ENCODE measurements at places on chromosomes 13 and 19.

DNA sequence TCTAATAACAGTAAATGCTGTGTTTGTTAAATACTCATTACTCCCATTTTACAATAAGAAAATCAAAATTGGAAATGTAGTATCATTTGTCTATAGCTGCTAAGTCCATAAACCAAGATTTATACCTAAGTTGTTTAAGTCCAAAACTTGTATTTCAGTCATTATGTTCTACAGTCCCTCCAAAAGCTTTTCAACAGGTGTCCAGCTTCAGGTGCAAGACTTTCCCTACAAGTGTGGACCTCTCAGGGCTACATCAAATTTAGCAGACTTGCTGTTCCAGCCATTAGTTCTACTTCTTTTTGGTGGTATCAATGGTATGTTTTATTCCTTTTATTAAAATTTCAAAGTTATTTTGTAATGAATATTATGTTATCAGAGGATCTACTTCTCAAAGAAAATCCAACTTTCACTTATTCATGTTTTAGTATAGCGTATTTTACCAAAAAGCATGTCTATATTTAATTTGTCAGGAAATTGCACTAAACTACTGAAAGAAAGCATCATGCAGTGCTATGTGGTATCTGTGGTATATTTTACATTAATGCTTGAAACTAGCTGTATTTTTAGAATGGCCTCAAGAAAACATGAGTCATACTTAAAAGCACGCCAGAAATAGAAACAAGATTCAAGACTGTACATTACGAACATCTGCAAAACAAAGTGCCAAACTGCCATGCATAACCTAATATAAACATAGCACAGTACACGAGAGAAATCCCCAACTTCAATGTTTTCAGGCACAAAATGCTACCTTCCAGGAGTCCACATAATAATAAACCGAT lies 44.5 kb downstream of the VWA8 start:
- peak; percentile 88 for DNase-seq

GRCh38 chr19:52028780-52029123 lies 573 bp upstream of the ZNF614 start:
- DNase-seq: no peak

GRCh38 chr19:45528744-45529419 lies 21.6 kb downstream of the VASP start:
- no peak for DNase-seq

DNA sequence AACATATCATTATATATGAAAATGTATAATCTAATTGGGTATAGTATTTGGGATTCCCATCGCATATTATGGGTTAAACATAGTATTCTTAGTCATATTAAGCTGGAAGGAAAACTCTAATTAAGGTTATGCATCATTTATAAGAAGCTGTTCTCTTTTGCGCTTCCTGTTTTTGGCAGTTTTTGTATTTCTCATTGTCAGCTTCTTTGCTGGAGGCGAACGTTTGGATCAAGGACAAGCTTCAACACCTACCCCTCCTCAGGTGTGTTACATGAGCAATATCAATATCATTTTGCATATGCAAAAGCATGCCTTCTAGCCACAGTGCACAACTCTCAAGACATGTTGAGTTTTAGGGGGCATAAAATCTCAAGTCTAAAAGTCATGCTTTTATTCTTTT lies 439.8 kb downstream of the TDRD3 start:
- no peak for DNase-seq

DNA sequence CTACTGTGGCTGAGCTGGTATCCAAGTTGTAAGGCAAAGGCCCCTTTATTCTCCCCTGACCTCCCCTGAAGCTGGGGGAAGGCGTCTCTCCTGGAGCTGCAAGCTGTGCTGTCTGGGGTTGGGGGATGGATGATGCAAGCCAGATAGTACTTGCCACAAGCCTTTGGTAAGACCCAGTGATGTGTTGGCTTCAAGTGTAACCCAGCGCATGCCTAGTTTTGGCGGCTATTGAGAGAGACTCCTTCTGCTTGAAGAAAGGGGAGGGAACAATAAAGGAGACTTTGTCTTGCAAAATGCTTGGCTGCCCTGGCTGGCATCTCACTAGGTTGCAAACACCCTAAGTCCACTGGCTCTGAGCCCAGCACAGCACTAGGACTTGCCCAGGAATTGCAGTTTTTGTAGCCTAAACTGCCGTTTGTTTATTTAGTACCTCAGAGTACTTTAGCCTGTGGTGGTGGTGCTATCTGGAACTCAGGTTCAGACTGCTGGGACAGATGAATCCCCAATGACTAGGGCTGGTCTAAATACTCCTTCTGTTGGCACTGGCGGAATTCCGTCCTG lies 108.2 kb downstream of the TNFSF13B start:
- no peak for DNase-seq

GRCh38 chr13:108595436-108596274 lies 33.8 kb upstream of the MYO16 start:
- DNase-seq: no peak

- no peak for DNase-seq
These were observed 30.7 kb downstream of the CEACAM1 start for GRCh38 chr19:42497492-42498168.

- peak; percentile 33 for DNase-seq
These were observed 113.6 kb downstream of the ATP11A start for GRCh38 chr13:112803422-112803821.

DNA sequence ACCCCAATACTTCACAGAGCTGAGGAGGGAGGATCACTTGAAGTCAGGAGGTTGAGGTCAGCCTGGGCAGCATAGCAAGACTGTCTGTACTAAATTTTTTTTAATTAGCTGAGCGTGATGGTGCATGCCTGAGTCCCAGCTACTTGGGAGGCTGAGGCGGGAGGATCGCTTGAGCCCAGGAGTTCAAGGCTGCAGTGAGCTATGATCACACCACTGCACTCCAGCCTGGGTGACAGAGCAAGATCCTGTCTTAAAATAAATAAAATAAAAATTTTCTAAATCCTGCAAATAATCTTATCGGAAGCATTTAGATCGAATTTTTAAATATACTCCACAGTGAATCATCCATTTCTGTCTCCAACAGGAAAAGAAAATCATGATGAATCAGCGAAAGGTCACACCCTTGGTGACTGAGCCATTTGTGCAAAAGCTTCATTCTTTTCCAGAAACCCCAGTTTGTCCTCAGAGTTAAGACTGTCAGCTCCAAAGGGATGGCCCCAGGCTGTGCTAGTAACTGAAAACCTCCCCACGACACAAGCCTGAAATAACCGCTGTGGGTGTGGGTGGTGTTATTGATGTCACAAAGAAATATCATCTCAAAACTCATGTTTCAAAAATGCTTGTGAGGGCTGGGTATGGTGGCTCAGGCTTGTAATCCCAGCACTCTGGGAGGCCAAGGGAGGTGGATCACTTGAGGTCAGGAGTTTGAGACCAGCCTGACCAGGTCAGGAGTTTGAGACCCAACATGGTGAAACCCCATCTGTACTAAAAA lies 167.6 kb downstream of the PTPRS start:
- peak; percentile 87 for DNase-seq

GRCh38 chr19:43575156-43575950 lies at the start of the genes PINLYP and XRCC1:
TSS of gene PINLYP (plus strand) at chr19:43575801. CDS start at chr19:43577192, 1,391 bp downstream.
TSS of gene XRCC1 (minus strand) at chr19:43575527. CDS start at chr19:43575458, 69 bp downstream.
- peak; percentile 99 for DNase-seq

- peak; percentile 38 for DNase-seq
These were observed 1.2 kb downstream of the CGB7 start for GRCh38 chr19:49056101-49056901.

DNA sequence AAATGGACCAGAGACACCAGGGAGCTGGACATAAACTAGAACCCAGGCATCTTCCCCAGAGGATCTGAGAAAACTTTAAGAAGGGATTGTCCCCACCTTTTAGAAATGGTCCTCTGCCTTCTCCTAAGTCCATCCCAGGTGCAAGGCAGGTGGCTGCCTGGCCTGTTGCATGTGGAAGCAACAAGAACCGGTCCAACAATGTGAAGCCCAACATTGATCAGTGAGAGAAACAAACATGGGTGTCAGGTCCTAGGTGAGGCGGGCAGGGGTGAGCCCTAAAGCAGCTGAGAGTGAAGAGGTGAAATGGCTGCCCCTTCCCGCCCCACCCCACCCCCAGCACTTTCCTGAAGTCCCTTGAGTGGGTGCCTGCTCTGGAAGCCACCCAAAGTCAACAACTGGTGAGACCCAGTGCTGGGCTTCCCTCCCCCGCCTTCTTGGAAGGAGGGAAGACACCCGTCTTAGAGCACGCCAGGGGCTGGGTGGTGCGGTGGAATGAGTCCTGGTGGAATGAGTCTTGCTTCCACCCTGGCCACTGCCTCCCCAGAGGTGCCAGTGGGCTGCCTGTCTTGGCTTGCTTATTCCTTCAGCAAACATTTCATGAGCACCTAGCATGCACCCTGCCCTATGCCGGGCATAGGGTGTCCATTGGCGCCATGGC lies 1.7 kb downstream of the AP1M1 start:
- DNase-seq: no peak

DNA sequence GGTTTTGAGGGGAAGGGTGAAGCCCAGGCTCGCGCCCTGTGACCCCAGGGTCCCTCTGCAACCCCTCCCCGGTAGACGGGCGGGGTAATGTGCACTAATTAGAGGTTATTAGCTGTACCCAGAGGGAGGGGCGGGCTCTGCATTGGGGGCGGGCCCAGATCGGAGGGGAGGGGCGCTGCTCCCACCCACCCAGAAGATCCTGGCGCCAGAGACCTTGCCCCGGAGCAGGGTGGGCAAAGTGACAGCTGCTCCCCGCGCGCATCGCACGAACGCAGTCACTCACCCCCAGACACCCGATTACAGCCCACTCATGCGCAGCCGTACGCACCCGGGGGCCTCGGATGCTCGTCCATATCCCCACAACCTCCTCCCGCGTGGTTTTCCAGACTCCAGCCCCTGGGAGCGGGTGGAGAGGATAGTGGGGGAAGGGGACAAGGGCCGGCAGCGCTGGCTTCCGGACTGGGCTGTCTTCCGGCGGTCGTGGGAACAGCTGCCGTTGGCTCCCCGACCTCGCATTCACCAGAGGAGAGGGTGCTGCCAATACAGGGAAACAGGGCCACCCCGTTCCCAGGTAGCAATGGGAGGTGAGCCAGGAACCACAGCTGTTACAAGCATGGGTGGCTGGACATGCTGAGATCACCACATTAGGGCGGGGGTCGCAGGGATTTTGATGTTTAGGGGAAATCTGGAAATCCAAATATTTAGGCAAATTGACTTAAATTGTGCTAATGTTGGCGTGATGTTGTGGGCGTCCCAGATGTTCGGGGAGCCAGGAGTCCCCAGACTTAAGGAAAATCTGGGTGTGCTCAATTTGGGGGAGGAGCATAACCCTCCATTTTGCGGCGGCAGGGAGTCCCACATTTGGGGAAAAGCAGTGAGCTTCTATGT lies 2.9 kb upstream of the HOOK2 start:
- DNase-seq: peak; percentile 88

DNA sequence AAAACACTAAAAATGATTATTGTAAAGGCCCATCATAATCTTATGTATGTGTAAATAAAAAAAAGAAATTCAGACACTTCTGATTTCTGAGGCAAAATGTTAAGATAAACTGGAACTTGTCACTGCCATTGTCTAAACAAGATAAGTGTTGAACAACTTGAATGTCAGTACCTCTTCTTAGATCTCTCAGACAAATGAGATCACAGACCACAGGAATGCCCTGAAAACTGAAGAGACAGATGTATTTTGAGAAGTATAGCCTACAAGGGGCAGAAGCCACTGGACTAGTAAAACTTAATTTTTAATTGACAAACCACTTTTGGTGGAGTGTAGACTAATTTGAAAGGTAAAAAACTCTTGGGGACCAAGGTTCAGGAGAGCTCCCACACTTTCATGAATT lies 375.5 kb upstream of the SLITRK5 start:
- no peak for DNase-seq

DNA sequence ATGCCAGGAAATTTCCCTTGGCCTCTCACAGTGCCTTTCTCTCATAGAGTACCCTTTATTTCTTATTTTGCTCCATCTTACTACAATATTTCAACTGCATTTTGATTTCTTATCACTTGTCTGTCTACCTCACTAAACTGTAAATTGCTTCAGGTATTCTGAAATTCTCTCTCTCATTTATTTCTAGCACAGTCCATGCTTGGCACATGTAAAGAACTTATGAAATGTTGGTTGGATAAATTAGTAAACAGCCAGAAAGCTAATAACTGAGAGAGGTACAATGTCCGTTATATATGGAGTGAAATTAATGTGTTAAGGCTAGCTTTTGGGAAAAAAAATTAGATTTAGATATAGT lies 138.3 kb upstream of the RFC3 start:
- DNase-seq: no peak

DNA sequence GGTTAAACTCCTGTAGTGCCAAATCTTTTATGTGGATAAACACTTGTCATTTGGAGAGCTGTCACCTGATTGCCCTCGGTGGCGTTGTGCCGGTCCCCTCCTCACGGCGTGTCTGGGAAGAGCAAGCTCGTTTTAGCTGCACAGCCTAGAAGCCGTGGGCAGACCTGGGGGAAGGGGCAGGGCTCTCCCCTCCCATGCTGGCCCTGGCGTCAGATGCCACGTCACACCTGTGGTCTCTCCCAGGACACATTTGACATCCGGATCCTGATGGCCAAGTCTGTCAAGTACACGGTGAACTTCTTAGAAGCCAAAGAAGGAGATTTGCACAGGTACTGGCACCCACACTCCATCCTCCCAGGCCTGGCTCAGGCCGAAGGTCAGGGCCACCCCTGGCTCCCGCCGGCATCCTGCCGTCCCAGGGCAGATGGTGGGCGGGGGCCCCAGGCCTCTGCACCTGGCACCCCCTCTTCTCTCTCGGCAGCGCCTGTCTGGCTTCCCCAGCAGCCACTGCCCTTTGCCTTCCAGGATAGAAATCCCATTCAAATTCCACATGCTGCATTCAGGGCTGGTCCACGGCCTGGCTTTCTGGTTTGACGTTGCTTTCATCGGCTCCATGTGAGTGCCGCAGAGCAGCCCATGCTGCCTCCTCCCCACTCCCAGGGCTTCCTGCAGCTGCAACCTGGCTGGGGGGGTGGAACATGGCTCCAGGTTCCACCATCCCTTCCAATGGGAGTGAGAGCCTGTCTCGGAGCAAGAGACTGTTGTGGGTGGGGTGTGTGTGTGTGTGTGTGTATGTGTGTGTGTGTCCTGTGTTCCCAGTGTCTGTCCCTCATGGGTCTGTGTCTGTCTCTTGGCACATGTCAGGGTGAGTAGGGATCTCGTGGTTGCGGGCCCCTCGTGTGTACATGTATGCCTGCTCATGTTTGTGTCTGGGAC lies 8.8 kb downstream of the YIPF2 start:
- DNase-seq: no peak

DNA sequence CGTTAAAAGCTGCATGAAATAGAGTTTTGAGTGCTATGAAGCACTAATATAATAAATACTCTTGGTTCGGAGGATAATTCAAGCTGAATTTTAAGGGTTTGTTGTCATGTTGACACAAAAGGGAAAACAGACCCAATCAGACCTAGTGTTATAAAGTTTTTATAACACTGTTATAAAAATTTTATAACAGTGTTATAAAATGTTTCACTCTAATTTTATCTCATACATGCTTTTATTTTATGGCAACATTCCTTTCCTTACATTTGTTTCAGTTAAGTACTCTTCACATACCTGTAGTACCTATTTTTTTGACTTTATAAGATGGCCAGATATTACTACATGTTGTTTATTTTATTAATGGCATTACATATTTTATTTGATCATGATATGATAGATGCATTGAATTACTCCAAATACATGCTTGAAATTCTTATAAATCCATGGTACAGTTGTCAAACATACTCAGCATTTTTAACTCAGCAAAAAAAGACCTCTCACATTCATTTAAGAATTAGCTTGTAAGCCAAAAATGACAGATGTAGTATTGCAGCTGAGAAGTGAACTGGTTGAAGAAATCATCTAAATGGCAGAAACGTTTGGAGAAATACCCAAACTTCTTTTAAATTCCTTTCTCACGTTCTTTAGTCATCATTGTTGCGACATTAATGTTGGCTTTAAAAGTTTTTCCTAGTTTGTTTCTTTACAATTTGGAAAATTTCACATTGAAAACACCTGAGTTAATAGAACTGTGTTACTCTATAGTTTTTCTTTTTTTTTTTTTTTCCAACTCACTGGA lies 104.5 kb downstream of the PIBF1 start:
- DNase-seq: peak; percentile 17

Data from fibroblast of villous mesenchyme (primary cell).